ENCODE measurements at places on chromosomes 4 and X. TPM values are rescaled to one million over a fixed set of nuclear protein-coding genes. Genes with fewer than 3 reads are reported as not detected.

The SPIN4 gene
- total RNA-seq, result 9.8 TPM

The TCEAL1 gene
- total RNA-seq, result 44.8 TPM

DNA sequence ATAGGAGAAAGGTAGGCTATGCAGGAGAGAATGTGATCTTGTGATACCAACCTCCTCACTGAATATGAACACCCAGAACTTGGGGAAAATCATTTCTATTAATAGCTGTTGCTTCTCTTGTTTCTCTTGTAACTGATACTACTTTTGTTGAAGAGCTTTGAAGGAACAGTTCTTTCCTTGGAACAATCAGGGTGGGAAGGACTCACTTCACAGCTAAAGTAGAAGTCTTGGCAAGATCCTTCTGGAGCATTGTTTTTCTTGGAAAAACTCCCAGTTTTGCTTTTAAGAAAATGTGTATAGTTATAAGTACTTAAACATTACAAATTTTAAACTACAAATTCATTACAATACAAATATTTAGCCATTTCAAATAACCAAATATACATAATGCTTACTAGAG is 19.1 kb upstream of the XK start:
- DNase-seq, result peak; percentile 12

GRCh38 chr4:141376769-141377168 is 156.1 kb downstream of the ZNF330 start:
- no peak for DNase-seq

- DNase-seq, result peak; percentile 13
Measured at GRCh38 chrX:130247996-130248395, 20.7 kb downstream of the ZNF280C start.

DNA sequence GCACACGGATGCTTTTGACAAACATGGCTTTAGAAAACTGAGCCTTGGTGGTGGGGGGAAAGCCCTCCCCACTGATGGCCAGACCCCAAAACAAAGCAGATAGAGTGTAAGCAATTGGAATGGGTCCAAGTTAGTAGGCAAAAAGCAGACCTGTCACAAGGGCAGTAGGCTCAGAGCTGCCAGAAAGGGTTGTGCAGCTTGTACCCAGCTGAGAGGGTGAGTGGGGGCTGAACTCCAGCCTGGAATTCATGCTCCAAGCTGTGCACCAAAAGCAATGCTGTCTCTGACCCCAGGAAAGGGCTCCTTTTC is 101.1 kb upstream of the TEX13D start:
- no peak for DNase-seq

GRCh38 chr4:12852338-12853307 is 631.5 kb downstream of the RAB28 start:
- DNase-seq, result peak; percentile 82

DNA sequence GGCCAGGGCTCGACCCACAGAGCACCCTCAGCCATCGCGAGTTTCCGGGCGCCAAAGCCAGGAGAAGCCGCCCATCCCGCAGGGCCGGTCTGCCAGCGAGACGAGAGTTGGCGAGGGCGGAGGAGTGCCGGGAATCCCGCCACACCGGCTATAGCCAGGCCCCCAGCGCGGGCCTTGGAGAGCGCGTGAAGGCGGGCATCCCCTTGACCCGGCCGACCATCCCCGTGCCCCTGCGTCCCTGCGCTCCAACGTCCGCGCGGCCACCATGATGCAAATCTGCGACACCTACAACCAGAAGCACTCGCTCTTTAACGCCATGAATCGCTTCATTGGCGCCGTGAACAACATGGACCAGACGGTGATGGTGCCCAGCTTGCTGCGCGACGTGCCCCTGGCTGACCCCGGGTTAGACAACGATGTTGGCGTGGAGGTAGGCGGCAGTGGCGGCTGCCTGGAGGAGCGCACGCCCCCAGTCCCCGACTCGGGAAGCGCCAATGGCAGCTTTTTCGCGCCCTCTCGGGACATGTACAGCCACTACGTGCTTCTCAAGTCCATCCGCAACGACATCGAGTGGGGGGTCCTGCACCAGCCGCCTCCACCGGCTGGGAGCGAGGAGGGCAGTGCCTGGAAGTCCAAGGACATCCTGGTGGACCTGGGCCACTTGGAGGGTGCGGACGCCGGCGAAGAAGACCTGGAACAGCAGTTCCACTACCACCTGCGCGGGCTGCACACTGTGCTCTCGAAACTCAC is 3.6 kb downstream of the MID1IP1 start:
- peak; percentile 29 for DNase-seq

DNA sequence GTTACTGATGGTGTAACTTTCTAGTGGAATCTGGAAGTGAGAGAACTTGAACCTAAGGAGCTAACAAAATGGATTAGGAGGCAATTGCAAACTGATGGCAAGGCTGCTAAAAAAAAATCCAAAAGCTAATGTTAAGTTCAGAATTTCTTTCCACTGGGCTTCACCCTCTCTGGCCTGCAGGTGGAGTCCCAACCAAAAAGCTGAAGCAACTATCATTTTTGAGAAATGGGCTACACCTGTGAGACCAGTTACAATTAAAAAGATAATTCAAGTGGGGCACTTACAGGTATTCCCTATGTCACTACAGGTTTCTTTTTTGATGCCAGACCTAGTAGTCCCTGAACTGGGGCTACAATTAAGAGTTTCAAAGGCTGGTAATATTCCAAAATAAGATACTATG is 142.1 kb upstream of the FTHL17 start:
- peak; percentile 32 for DNase-seq

- DNase-seq, result peak; percentile 89
Measured at GRCh38 chr4:148376151-148376550, 66.1 kb downstream of the NR3C2 start.

GRCh38 chr4:6788123-6788522 is 5.6 kb downstream of the KIAA0232 start:
- DNase-seq, result no peak

Data from tongue (tissue), 3 donors.